ENCODE measurements at places on chromosomes 12 and 14. TPM values are rescaled to one million over a fixed set of nuclear protein-coding genes. Genes with fewer than 3 reads are reported as not detected.

FOS gene
- total RNA-seq = 0.89 TPM

TCTN1 gene
- 94.0 TPM for total RNA-seq

NFE2 gene
- total RNA-seq = not detected

ERP27 gene
- not detected for total RNA-seq

SAMD15 gene
- 1.9 TPM for total RNA-seq

AKAP3 gene
- 0.14 TPM for total RNA-seq

HOXC4 gene
- total RNA-seq = not detected

LRRC43 gene
- not detected for total RNA-seq

RTL1 gene
- total RNA-seq = not detected

LETMD1 gene
- total RNA-seq = 21.9 TPM

PRB4 gene
- not detected for total RNA-seq

E2F7 gene
- 22.5 TPM for total RNA-seq

RNASE2 gene
- not detected for total RNA-seq

DGLUCY gene
- total RNA-seq = 31.7 TPM

HVCN1 gene
- 0.95 TPM for total RNA-seq

GUCY2C gene
- not detected for total RNA-seq

HOXC12 gene
- not detected for total RNA-seq

NKX2-8 gene
- total RNA-seq = not detected

AGAP2 gene
- 0.02 TPM for total RNA-seq

PIK3C2G gene
- not detected for total RNA-seq

RFX4 gene
- not detected for total RNA-seq

GZMB gene
- not detected for total RNA-seq

COL2A1 gene
- not detected for total RNA-seq

CLEC7A gene
- not detected for total RNA-seq

KRT78 gene
- total RNA-seq = not detected

CMA1 gene
- not detected for total RNA-seq

PRB2 gene
- not detected for total RNA-seq

SLC5A8 gene
- total RNA-seq = not detected

APOLD1 gene
- total RNA-seq = 3.3 TPM

ARMH4 gene
- 3.1 TPM for total RNA-seq

VASH1 gene
- 3.5 TPM for total RNA-seq

SLC15A4 gene
- 26.7 TPM for total RNA-seq

C14orf39 gene
- total RNA-seq = not detected
